ENCODE measurements at places on chromosomes 7 and 10.

- no peak overlapping the region for H3K27ac ChIP-seq
- no peak overlapping the region for H3K4me3 ChIP-seq
- H3K4me1 ChIP-seq: no peaks in the 10 kb centered on the region
- no peaks in the 10 kb centered on the region for H3K27me3 ChIP-seq
- DNase-seq: no peak
- H3K36me3 ChIP-seq: no peaks in the 10 kb centered on the region
These were observed 9.9 kb downstream of the TAS2R41 start for GRCh38 chr7:143487566-143487965.

DNA sequence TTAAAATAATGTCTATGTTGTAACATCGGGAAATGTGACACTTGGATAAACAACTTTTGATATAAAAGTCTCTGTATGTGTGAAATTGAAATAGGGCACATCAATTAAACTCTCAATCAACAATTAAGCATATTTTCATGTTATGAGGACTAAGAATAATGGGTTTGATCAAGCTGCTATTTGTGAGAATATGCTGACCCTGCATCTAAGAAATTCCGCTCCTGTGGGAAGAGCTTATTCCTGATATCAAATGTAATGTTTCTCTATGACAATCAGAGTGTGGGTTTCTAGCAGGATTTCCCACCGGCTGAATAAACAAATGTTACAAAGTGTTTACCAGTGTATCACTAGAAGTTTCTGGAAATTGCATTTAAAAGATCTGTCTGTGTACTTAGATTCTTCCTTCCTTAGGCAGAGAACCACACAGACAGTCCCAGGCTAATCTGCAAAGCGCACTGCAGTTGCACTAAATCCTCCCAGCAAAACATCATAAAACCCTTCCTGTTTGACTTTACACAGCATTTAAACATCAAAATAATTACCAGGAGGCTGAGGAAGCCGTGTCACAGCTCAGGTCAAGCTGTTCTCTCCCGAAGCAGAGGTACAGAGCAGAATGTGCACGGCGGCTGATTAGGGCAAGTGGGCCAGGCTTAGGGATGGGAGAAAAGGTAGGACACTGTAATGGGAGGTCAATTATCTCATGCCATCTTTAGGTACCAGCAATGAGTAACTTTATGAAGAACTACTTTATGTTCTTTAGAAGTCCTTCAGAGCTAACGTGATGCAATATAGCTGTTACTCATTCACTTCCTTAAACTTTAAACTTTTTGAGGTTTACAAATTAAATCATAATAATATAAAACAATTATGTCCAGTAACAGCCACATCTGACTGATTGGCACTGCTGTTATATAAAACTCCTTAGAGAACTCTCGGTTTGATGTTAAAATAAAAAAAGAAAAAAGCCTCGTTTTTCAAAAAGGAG, 109.1 kb upstream of the CTTNBP2 start:
- no peaks in the 10 kb centered on the region for H3K36me3 ChIP-seq
- H3K4me1 ChIP-seq: no peaks in the 10 kb centered on the region
- no peak for DNase-seq
- no peak overlapping the region for H3K4me3 ChIP-seq

DNA sequence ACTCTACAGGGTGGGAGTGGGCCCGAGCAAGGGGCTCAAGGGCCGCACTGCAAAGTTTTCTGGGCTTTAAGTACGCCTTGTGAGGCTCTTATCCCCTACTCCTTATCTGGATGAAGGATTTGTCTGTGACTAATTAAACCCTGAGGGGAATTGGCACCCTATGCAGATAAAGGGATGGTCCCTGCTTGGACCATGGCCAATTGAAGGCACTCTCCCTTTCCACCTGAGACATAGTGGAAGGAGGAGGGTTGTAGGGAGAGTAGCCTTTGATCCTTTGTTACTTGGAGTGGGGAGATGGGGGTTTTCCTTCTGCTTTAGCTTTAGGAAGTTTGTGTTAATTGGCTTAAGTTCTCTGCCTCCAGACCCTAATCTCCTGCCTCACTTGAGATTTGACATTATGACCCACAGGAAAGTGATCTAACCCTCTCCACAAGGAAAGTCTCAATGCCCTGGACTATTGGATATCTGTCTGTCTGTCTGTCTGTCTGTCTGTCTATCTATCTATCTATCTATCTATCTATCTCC, 1158.8 kb upstream of the SORCS1 start:
- no peak overlapping the region for H3K27ac ChIP-seq
- H3K4me1 ChIP-seq: no peaks in the 10 kb centered on the region
- DNase-seq: no peak
- no peak overlapping the region for H3K4me3 ChIP-seq
- H3K27me3 ChIP-seq: no peaks in the 10 kb centered on the region
- H3K36me3 ChIP-seq: no peaks in the 10 kb centered on the region

DNA sequence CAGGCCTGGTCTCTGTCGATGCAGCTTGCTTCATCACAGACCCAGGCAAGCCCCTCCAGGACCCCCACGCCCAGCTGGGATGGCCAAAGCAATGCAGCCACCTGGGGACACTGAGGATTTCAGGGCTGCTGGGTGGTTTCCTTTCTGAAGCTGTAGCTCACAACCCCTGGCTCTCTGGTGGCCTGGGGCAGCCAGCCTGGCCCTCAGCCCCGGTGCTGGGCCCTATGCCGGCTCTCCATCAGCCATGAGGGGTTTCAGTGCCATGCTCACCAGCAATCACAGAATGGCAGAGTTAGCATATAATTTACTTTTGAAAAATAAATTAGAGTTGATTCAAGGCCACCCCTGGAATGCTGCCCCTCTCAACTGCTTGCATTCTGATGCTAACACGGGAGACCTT, 150.2 kb upstream of the UNC5B start:
- H3K27me3 ChIP-seq: no peaks in the 10 kb centered on the region
- no peak overlapping the region for H3K27ac ChIP-seq
- no peaks in the 10 kb centered on the region for H3K36me3 ChIP-seq
- H3K4me1 ChIP-seq: no peaks in the 10 kb centered on the region
- DNase-seq: no peak

DNA sequence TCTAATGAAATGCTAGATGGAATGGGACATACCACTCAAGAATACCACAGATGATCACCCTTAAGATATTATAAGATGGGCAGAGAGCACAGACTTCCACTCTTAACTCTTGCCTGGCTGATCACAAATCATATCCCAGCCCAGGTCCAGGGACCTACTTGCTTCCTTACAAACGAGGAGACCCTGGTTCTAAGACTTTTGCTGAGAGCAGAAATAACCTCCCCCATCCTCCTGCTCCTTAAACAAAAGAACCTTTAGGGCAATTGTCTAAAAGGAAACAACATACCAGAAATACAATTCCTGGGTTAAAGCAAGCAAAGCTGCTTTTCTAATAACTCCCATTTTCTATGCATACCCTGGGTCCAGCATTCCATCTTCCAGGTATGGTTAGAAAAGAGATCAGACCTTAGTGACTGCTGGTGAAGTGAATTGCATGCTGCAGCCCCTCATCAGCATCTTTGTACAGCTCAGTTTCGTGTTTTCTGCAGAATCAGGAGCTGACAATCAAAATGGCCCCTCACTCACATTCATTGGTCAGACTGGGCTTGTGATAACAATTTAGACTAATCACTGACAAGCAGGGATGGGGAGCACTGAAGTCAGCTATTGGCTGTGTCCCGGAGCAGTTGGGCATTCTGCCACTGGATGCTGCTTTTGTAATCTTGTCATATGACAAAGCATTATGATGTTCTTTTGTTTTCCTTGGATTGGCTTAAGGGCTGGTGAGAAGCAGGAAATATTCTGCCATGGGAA, 14.6 kb downstream of the IFIT3 start:
- no peak for DNase-seq
- no peak overlapping the region for H3K4me3 ChIP-seq
- peaks cover 5% of the 10 kb centered on the region for H3K36me3 ChIP-seq

- H3K27ac ChIP-seq: no peak overlapping the region
- no peak overlapping the region for H3K4me3 ChIP-seq
- DNase-seq: no peak
- no peaks in the 10 kb centered on the region for H3K27me3 ChIP-seq
- no peaks in the 10 kb centered on the region for H3K4me1 ChIP-seq
These were observed 30.4 kb downstream of the GPRIN2 start for GRCh38 chr10:46525824-46526681.

All from naive thymus-derived CD4-positive, alpha-beta T cell (primary cell).